ENCODE measurements at places on chromosomes 1 and 21.

- DNase-seq = no peak
Measured at GRCh38 chr1:176735201-176735600, 272.2 kb downstream of the PAPPA2 start.

GRCh38 chr1:235259133-235259778, 68.7 kb downstream of the ARID4B start:
- no peak for DNase-seq

DNA sequence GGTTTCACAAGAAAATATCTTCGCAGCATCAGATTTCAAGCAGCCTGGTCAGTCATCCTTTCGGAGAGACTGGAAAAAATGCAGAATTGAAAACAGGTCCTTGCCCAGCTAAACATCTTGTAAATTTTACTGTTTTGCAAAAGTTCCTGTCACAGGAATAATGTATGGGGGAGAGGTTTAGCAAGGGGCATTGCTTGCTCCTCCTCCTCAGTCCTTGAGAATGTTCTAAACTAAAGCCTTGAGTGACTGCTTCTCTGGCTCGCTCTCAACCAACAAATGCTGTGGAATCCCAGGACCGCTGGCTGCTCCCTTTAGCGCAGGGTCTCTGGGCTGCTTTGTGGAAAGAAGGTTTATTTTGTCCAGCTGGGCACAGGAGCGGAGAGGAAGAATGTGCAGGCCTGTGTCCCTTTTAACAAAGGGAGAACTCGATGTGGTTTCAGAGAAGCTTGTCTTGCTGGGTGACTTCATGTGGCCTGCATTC, 33.6 kb upstream of the FHAD1 start:
- no peak for DNase-seq

DNA sequence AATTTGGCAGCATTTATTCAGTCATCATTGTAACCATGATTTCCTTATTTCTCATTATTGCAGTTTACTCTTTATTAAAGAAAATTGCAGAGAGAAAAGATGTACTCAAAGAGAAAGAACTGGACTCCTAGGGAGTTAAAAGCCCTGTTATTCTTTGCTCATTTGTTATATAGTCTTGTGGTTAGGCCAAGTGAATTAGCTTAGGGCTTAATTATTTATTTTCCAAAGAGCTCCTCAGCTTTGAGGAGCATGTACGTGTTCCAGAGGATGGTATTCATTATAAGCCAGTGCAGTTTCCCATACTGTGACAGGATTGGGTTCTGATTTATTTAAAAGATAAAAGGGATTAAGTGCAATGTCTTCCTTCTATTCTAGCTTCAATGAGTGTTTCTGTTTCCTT, 86.4 kb downstream of the GPR161 start:
- DNase-seq = no peak

DNA sequence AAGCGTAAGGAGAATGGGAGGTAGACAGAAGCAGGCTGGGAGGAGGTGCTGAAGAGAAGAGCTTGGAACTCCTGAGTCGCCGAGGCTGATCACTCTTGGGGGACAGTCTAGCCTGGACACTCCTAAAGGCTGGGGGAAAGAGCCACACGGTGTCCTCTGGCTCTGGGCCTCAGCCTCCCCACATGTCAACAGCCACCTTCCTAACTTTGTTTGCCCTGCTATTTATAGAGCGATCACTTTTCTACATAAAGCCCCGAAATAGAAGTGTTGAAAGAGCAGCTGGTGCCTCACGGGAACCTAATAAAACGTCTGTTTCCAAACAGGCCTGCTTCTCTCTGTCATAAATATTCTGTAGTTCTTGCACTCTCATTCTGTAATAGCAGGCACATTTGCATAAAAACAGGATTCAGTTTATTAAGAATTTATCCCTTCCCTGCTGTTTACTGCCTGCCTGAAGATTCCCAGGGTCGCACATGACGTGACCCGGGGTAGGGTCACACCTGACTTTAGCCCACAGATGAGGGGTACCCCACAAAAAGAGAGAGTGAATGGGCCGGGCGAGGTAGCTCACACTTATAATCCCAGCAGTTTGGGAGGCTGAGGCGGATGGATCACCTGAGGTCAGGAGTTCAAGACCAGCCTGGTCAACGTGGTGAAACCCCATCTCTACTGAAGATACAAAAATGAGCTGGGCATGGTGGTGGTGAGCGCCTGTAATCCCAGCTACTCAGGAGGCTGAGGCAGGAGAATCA, 212.5 kb downstream of the TOMM20 start:
- no peak for DNase-seq
